ENCODE measurements at places on chromosomes 5 and 9.

DNA sequence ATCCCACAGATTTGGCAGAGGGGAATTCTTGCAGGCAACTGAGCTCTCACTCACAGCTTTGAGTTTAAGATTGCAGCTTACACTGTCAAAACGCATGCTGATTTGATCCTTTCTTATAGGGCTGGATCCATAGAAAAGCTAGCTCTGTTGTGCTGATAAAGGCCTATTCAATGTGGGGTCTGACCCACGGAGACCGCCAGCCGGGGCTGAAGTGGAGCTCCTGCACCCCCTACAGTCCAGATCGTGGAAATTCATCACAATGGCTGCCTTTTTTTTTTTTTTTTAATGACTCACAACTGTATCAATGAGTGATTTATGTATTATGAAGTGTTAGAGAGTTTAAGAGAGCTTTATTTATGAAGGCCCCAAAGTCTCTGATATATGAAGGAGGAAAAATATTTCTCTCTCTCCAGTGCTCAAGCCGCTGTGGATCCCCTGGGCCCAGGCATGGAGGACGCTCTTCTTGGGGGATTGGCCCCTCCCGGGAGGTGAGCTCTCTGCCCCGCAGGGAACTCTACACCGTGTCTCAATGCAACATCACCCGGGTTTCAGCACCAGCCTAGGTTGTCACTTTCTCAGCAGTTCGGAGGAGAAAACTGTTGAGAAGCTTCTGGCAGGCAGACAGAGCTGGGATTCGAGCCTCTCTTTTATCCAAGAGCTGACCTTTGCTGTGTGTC lies 700.2 kb downstream of the IRX1 start:
- DNase-seq: peak; percentile 54

- no peak for DNase-seq
Measured at GRCh38 chr9:137771580-137771979, 106.0 kb upstream of the CACNA1B start.

- DNase-seq: no peak
Measured at GRCh38 chr9:123941524-123942070, 11.7 kb upstream of the DENND1A start.

GRCh38 chr5:112584781-112585180 lies 152.9 kb upstream of the APC start:
- DNase-seq: no peak

DNA sequence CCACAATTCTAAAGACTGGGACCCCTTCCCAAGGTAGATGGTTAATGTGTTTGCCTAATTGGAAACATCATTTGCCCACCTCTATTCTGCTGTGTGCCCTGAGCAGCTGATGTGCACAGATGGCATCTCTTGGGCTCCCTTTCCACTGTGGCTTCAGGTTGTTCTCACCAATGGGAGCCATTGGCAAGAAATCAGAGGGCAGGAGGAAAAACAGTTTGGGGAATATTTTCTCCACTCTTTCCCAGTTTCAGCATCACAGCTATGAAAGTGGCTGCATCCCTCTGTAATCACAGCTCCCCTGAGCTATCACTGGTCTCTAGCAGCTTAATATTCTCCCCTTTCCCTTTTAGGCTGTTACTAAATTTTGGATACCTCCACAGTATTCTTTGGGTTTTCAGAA lies 911.6 kb upstream of the SEMA6A start:
- no peak for DNase-seq

DNA sequence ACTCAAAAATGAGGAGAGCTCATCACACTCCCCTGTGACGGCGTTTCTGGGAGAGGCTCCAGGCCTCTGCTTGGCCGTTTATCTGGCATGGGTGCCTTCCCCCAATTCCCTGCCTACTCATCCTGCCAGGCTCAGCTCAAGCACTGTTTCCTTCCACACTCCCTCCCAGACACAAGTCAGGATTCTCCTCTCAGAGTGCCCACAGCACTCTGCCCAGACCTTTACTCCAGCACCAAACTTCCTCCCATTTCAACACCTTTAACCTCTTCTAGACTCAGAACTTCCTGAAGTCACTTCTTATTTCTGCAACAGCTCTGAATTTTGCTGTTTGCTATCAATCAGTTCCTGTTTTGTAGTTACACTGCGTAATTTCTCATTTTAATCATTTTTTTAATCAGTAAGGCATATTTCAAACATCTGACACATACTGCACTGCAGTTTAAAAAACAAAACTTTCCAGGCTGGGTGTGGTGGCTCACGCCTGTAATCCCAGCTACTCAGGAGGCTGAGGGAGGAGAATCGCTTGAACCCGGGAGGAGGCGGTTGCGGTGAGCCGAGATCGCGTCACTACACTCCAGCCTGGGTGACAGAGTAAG lies 16.0 kb downstream of the TRMO start:
- no peak for DNase-seq

DNA sequence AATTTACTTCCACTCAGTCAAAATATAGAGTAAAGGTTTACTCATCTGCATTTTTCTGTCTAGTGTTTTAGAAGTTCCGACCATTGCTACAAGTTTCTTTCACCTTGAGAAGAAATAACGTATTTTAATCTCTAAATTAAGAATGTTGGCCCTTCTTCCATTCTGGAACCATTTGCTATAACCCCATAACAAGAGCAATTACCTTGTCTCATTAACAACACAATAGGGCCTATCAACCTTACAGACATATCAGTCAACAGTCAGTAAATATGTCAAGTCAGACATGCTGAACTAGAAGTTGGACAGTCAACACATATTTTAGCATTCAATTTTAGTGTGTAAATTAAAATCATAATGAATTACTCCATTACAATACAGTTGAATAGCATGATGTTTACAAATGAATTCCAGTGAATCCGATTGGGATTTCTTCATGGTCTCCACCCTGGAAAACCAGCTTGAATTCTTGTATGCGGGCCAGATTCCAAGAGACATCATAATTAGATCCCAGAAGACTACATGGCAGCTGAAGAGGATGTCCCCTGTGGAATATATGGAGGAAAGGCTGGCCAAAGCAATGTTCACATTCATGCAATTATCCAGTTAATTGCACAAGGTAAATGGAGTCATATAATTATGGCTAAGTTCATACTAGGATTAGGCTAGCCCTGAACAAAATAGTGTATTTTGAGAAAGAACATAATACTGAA lies 196.2 kb upstream of the TARS1 start:
- DNase-seq: no peak

- DNase-seq: no peak
Measured at GRCh38 chr5:169635936-169636335, 1.1 kb upstream of the DOCK2 start.

DNA sequence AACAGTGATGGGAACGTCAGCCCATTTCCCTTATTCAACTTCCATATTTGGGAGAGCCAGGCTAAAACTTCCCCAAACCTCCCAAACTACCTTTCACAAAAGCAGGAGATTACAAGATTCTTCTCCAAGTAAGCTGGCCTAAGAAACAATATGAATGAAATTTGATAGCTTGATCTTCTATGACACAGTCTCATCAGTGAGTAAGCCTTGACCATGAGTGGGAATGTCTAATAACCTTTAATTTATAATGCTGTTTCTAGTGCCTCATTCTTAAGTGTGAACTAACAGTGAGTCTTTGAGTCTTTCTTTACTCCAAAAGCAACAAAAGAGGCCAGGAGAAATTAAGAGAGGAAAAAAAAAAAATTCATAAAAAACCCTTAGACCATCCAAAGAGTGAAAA lies 1379.9 kb downstream of the EFNA5 start:
- no peak for DNase-seq

DNA sequence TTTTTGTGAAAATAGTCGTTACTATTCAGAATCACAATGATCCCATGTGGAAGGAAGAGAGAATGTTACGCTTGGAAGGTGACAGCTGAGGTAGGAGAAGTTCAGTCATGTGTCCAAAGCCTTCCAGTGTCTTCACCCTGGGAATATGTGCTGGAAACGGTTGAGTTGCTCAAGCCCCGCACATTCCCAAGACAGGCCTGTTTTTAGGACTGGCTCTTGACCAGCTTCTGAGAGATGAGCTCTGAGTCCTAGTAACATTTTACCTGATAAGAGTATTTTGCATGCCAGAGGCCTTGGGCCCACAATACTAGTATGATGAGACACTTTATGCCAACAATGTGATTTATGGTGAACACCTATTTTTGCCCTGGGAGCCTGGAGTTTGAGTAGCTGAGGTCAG lies 101.7 kb downstream of the LMNB1 start:
- DNase-seq: no peak

GRCh38 chr9:99262949-99263418 lies 40.9 kb downstream of the SEC61B start:
- DNase-seq: no peak

DNA sequence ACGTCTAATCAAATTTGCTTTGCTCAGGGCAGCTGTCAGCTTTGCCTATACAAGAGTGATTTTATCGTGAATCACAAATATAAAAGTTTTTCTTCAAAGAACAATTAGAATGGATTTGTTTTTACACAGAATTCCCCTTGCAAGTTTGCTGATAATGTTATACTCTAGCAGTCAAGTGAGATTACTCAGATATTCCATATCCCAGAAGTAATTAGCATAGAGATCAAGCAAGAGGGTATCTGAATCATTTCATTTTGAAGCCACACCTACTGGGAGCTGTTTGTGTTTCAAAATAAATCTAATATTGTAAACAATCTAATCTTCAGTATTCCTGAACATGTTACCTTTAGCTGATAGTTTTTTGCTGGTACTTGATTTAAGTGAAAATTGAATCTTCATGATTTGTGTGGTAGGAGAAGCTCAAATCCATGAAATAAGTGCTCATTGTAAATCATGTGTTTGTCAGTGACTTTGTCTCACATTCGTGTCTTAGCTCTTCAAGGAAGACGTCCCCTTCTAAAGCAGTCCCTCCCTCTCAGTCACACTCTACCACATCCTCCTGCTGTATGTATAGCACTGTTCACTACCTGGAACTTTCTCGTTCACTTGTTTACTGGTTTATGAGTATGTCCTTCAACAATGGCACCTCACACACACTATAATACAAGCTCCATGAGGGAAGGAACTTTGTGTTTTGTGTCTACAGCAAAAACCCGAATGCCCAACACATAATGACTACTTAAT lies 3.3 kb upstream of the TTC39B start:
- DNase-seq: no peak

GRCh38 chr9:745761-746380 lies 95.6 kb upstream of the DMRT1 start:
- DNase-seq: no peak

All from urothelium cell line (cell line).